KBM-7 (cell line): ENCODE measurements at places on chromosomes 1 and 21.
A peak's percentile ranks its signal among the peaks of the same experiment; 100 is the strongest.

DNA sequence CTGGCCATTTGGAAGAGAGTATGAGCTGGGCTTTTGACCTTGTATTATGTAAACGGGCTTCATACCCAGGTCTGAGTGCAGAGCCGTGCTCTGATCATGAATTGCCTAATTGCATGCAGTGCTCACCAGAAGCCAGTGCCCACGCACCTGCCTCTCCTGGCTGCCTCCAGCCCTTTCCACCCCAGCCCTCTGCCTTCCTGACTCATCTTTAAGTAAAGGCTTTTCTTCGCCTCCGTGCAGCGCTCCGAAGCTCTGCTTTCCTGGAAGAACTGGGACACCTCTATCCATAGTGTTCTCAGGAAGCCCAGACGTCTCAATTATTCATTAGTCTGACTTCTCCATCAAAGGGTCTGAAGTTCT, 413.7 kb downstream of the PTPRU start:
- DNase-seq, result no peak

GRCh38 chr1:29249170-29249691, 12.9 kb downstream of the PTPRU start:
- peak; percentile 39 for DNase-seq

GRCh38 chr1:208149776-208150514, 94.2 kb downstream of the PLXNA2 start:
- no peak for DNase-seq

DNA sequence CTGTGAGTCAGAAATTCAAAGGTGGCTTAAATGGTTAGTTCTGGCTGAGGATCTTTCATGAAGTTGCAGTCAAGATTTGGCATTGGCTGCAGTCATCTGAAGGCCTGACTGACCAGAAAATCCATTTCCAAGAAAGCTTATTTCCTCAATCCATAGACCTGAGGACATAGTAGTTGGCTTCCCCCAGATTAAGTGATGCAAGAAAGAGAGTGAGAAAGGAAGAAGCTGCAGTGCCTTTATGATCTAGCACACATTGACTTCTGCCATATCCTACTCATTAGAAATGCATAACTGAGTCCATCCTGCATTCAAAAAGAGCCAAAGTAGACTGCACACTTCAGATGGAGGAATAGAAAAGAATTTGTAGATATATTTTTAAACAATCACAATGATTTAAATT, 222.6 kb downstream of the COL24A1 start:
- peak; percentile 9 for DNase-seq

DNA sequence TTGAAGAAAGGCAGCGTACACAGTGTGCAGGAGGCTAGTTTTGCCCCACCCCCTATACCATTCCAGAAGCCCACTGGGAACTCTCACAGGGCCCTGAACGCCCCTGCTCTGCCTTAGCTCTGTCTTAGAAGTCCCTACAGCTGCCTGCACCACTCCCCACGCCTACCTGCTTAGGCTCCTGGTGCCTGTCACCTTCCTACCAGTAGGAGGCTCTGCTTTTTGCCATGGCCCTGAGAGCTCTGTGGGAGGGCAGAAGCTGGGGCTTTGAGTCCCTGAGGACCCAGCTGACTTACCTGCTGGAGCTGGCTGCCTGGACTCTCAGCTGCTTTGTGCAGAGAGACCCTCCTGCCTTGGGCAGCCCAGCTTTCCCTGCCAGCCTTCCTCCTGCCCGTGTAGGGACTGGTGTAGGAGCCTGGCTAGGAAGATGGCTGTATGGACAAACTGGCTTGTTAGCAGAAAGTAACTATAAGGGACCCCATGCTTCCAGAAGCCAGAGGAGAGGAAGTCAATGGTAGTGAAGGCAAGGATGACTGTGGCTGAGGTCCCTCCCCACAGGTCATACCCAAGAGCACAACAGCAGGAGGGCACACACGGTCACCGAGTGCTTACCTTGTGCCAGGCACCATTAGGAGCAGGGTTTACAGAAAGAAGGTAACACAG, 9.8 kb upstream of the CELSR2 start:
- peak; percentile 52 for DNase-seq

GRCh38 chr21:33428669-33429068, 25.5 kb downstream of the IFNGR2 start:
- no peak for DNase-seq

GRCh38 chr1:223010582-223011504, 132.2 kb downstream of the TLR5 start:
- no peak for DNase-seq
